T-helper 2 cell (primary cell): ENCODE measurements at places on chromosomes 4 and X.

GRCh38 chr4:29596228-29596627 lies 1123.9 kb upstream of the PCDH7 start:
- no peak for DNase-seq

DNA sequence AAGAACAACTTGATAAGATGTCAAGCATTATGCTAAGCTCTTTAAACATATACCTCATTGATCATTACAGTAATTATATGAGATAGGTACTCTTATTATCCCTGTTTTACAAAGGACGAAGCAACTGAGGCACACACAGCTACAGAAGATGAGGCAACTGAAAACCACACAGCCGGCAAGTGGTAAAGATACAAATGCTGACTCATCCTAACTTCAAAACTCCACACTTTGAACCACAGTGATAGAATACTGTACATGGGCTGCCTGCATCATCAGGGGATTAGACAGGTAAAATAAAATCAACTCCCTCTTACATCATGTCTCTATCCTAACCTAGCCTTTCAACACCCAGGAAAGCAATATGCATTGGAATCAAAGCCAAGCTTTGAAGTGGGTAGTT lies 47.8 kb downstream of the LHFPL1 start:
- no peak for DNase-seq

DNA sequence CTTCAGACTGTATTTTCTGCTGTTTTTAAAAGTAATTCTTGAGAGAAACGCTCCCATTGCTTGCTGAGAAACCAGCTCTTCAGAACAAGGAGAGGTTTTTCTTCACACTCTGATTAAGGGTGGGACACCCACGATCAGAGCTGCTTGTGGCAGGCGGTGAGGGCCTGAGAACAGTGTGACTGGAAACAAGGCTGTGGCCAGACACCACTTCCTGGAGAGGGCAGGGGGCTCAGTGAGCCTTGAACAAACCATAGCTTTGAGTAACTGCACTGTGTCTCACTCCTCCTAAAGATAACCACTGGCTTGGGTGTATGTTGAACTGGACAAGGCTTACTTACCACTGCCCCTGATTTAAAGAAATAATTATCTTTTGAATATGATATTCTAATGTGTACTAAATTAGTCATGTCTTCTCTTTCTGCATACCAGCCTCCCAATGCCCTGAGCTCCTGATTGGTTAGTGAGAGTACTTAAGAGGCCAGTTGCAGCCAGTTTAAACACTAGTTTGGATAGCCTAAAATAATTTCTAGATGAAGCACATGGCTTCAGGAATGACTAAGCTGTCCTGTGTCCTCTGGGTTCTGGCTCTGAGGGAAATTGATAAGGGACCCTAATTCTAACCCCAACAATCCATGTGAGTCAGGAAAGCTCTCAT lies 3.7 kb upstream of the GPR82 start:
- DNase-seq: no peak

DNA sequence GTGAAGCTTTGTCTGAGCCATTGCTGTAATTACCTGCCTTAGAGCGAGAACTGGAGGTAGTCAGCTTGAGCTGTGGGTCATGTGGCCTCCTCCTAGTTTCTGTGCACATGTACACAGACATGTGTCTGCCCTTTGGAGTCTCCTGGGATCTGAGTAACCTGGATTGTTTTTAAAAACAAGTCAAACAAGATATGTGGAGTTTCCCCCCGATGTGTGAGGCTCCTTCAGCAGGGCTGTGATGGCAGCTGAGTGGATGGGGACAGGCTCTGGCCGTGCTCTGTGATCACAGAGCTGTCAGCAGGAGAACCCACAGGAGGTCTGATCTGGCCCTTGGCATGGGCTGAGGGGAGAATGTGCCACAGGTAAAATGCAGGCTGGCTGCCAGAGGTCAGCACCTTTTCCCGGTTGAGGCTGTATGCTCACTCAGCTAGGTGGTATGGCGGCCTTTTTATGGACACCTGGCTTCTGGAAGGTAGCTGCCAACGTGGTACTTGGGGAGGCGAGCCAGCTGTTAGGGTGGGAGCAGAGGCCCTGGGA lies 38.4 kb downstream of the NOP14 start:
- DNase-seq: no peak

DNA sequence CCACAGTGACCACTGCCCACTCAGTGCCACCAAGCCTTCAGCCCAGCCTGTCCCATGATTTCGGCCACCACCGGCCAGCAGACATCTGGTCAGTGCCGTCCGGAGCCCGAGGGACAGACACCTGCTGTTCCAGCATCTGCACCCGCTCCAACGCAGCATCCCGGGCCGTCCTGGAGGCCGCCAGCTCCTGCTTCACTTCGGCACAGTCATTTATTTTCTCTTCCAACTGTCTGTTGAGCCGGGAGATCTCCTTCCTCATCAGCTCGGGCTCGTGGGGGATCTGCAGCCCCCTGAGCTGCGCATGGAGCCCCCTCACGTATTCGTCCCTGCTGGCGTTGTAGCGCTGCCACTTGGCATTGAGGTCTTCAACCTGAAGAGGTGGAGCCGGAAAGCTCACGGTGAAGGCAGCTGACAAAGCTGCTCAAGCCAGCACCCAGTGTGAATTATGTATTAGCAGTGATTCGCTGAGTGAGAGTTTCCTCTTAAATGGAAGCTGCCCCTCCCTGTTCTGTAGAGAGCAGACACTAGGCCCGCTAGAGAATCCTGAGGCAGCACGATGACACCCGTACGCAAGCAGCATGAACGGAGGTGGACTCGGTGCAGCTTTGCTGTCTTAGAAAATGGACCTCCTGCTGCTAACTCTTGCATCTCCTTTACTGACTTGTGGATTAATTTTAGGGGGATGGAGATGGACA lies 11.4 kb downstream of the TNIP2 start:
- DNase-seq: no peak

DNA sequence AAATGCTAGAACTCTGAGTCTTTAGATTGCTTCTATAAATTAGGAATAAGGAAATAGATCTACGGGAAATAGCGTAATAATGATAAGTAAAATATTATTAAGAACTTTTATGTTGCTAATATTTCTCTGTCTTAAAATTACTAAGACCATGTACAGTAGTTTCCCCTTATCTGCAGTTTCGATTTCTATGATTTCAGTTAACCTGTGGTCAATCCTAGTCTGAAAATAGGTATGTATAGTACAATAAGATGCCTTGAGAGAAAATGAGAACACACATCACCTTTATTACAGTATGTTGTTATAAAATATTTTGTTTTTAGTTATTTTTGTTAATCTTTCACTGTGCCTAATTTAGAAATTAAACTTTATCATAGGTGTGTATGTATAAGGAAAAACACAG lies 92.6 kb downstream of the CCSER1 start:
- DNase-seq: no peak

GRCh38 chr4:17077105-17077504 lies 178.7 kb upstream of the LDB2 start:
- no peak for DNase-seq

DNA sequence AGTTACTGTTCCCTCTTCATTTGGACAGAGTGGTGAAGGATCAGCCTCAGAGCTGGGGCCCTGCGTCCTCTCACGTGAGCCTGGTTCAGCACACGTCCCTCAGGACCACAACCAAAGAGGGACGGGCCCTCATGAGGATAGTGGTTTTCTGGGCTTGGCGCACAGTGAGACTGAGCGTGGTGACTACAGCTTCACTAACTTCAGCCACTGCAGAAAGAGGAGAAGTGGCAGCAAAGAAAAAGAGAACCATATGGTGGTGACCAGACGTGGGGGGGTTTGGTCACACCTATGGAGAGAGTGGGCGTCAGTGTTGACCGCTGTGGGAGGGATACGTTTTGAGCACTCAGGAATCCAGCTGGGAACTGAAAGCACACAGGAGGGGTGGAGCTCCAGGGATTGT lies 21.8 kb upstream of the TNIP3 start:
- no peak for DNase-seq

DNA sequence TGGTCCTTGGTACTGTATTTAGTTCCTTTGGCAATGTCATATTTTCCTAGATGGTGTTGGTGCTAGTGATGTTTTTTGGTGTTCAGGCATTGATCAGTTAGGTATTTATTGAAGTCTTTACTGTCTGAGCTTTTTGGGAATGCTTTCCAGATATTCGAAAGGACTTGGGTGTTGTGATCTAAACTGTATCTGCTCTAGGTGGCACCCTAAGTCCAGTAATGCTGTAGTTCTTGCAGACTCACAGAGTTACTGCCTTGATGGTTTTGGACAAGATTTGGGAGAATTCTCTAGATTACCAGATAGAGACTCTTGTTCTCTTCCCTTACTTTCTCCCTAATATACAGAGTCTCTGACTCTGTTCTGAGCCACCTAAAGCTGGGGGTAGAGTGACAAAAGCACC lies 513.6 kb upstream of the PITX2 start:
- no peak for DNase-seq

DNA sequence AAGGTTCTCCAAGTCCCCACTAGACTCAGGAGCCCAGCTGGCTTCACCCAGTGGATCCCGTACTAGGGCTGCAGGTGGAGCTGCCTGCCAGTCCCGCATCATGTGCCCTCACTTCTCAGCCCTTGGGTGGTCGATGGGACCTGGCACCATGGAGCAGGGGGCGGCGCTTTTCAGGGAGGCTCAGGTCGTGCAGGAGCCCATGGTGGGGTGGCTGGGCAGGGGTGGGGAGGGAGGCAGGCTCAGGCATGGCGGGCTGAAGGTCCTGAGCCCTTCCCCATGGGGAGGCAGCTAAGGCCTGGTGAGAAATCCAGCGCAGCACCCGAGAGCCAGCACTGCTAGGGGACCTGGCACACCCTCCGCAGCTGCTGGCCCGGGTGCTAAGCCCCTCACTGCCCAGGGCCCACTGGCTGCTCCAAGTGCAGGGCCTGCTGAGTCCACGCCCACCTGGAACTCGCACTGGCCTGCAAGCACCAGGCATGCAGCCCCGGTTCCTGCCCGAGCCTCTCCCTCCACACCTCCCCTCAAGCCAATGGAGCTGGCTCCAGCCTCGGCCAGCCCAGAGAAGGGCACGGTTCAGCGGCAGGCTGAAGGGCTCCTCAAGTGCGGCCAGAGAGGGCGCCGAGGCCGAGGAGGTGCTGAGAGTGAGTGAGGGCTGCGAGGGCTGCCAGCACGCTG lies 72.7 kb upstream of the SLIT2 start:
- DNase-seq: no peak

DNA sequence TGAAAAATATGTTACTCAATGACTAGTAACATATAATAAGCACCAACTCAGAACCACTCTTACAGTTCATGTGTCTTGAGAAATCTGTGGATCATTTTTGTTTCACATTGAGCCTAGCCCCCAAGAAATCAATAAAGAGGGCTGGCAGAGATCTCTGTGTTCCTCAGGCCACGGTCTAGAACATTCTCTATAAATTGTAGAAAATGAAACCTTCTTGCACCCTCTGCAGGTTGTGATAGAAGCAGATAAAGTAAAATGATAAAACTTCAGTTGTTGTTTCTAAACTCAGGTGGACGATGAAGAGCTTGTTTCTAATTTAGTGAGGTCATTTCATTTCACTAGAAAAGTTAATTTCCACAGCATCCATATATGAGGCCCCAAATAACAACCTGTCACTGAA lies 182.7 kb downstream of the KIT start:
- no peak for DNase-seq

- no peak for DNase-seq
These were observed 54.4 kb upstream of the IQCM start for GRCh38 chr4:149870008-149870407.

DNA sequence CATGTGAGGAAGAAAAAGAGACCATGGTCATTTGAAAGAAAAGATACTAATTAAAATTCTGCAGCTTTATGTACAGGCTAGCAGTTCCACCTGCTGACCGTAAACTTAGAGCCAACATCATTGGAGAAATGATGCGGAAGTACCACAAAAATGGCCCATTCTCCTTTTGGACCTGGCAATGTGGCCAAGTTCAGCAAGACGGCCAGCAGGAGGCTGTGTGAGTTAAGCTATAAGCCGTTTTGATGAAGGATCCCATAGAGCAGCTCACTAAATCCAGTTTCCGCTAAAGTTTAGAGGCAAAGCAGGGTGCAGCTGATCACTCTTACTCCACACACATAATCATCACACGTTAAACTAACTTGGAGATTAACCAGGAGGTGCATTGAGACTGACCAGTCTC lies 133.8 kb downstream of the LDB2 start:
- no peak for DNase-seq

- DNase-seq: no peak
These were observed 49.3 kb upstream of the EPHA5 start for GRCh38 chr4:65719635-65720034.

DNA sequence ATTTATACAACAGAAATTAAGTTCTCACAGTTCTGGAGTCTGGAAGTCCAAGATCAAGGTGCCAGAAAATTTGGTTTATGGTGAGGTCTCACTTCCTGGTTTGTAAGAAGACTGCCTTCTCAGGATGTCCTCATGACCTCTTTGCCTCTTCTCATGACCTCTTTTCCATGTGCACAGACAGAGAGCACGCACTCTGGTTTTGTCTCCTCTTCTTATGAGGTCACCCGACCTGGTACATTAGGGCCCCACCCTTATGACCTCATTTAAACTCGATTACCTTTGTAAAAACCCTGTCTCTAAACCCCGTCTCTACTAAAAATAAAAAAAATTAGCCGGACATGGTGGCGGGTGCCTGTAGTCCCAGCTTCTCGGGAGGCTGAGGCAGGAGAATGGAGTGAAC lies 155.9 kb downstream of the KIT start:
- DNase-seq: no peak

DNA sequence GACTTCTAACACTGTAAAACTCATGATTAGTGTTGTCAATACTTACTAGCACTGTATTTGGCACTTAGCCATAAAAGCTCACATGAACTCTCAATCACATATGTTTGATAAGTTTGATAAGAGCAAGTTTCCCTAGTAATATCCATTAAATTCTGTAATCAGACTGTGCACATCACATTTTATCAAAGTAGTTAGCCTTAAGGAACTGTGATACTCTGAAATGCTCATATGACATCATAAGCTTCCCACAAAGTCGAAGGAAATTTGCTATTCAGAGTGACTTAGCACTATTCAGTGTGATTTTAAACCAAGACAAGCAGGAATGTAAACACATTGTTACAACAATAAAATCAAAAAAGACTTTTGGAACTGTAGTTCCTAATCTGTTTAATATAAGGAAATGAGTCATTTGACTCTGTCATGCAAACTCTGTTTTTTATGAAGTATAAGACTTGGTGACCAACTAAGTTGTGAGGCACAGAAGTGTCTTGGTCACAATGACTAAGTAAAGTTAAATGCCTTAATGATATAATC lies 6.7 kb downstream of the SLC7A11 start:
- peak; percentile 65 for DNase-seq

GRCh38 chr4:1179089-1179441 lies 6.7 kb upstream of the SPON2 start:
- DNase-seq: no peak

DNA sequence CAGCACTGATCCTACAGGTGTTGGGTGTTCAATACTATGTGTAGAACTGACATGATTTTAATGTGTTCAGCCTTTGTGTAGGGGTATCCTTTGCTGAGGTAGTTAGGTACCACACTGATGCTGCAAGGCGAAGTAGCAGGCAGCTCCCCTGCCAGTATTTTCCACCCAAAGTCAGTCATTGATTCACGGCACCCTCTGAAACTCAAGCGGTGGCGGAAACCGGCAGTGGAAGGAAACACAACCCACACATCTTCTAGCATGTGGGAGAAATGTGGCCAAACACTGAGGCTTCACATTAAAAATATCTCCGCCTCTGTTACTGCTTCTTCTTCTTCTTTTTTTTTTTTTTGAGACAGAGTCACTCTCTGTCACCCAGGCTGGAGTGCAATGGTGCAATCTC lies 126.3 kb downstream of the AASDH start:
- no peak for DNase-seq

- DNase-seq: no peak
These were observed 262.2 kb downstream of the ARHGAP10 start for GRCh38 chr4:147994076-147994475.
